ENCODE measurements at places on chromosomes 3 and 15.

DNA sequence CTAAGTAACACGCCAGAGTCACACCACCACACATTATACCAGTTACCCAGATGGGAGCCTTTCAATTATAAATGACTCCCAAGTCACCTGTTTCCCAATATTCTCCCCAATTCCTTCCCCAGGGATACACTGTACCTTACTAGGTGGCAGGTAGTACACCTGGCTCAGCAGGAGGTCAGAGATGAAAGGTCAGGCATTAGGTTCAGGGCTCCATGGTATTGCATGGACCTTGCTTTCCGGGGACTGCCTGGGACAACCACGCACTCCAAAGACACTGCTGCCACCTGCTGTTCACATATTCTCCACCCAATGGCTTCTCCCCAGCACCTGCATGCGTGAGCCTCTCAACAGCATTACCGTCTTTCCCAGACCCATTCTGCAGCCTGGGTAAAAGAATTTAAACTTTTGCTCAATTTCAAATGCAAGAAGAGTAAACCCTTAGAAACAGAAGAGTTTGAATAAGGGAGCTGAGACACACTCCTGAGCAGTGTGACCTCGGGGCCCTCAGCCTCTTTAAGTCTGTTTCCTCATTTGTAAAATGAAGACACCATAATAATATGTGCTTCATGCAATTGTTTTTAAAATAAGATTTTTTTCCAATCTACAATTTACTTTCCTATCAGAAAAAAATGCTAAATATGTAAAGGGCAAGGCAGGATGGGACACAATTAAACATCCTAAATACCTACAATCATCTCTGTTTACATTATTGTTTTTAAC, 28.0 kb upstream of the LACTB start:
- DNase-seq: peak; percentile 75

GRCh38 chr3:988785-989184, 104.0 kb upstream of the CNTN6 start:
- no peak for DNase-seq

GRCh38 chr3:124774327-124774718, 44.1 kb downstream of the UMPS start:
- peak; percentile 61 for DNase-seq

- peak; percentile 22 for DNase-seq
Measured at GRCh38 chr3:164940745-164941144, 137.6 kb downstream of the SI start.

GRCh38 chr15:83092309-83092976, 15.0 kb upstream of the TM6SF1 start:
- DNase-seq: no peak

GRCh38 chr15:85757939-85758654, 36.6 kb downstream of the KLHL25 start:
- no peak for DNase-seq

DNA sequence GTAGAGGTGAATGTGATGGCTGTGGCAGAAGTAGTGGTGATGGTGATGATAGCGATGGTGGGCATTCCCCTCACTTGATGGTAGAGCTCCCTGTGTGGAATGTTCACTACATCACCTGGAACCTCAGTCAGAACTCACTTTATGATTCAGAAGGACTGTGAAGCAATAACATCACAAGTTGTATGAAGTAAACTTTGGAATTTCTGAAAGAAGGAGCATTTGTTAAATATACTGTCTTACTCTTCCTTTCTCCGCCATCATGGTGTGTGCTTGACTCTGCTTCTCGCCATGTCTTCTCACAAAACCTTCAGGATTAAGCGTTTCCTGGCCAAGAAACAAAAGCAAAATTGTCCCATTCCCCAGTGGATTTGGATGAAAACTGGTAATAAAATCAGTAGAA, at the start of gene PP2D1:
PP2D1 (minus strand) TSS at position 101 of the 400 bp plus-strand sequence. CDS start 192 bp downstream, outside the sequence.
- no peak for DNase-seq

GRCh38 chr15:38193496-38193895, 59.1 kb upstream of the SPRED1 start:
- peak; percentile 44 for DNase-seq

GRCh38 chr3:148955544-148956346, 35.6 kb upstream of the GYG1 start:
- peak; percentile 95 for DNase-seq

GRCh38 chr3:77319711-77320110, 279.8 kb downstream of the ROBO2 start:
- no peak for DNase-seq

DNA sequence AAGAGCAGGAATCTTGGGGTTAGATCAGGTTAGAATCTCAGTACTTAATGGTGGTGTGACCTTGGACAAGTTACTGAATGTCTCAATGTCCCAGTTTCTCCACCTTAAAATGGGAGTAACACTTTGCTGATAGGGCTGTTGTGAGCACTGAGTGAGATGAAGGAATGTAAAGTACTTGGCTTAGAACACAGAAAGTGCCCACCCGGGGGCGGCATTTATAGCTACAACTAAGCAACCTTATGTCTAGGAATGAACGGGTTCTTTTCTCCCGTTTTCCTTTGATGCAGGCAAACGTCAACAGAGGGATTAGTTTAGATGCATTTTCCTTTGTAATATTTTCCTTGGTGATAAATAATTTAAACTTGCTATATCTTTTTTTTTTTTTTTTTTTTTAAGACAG, 176.6 kb downstream of the USP13 start:
- no peak for DNase-seq

GRCh38 chr3:187935623-187936156, 190.4 kb upstream of the BCL6 start:
- DNase-seq: no peak

DNA sequence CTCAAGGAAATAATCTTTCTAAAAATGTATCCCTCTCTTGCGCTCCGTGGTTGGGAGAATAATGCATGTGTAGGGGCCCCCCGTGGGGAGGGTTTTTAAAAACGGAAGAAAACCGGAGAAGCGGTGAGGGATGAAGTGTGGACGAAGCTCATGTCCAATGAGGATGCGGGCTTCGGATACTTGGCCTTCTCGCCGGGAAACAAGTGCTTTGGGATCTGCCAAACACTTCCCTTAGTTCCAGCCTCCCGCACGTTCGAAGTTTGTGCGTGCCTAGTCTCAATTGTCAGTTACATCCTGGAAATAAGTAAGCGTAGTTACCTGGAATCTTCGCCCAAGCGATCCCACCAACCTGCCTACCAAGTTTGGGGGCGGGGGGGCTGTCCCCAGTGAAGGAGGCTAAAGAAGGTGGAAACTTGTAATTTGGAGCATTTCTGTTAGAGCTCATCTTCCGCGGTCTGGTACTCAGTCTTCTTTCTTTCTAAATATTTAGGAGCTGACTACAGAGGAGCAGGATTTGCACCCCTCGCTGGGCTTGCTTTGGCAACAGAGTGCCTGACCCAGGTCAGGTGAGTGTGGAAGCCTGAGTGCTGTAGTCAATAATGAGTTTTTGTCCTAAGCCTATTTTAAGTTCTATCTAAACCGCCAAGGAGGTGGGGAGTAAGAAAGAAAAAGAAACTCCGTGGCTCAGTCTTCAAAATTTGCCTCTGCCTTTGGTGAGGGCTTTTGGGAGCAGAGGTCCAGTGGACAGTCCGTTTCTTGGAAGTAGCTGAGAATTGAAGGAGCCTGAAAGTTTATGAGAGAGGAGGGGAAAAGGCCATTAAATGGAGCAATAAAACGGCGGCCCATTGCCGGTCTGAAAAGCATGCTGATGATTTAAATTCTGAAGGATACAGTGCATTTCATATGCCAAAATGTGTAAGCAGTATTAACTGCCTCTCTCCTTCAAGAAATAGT, 1.1 kb downstream of the ITPR1 start:
- peak; percentile 22 for DNase-seq

GRCh38 chr15:32842081-32842480, 124.3 kb downstream of the GREM1 start:
- no peak for DNase-seq

GRCh38 chr15:73079565-73079964, 27.3 kb downstream of the NEO1 start:
- DNase-seq: no peak

DNA sequence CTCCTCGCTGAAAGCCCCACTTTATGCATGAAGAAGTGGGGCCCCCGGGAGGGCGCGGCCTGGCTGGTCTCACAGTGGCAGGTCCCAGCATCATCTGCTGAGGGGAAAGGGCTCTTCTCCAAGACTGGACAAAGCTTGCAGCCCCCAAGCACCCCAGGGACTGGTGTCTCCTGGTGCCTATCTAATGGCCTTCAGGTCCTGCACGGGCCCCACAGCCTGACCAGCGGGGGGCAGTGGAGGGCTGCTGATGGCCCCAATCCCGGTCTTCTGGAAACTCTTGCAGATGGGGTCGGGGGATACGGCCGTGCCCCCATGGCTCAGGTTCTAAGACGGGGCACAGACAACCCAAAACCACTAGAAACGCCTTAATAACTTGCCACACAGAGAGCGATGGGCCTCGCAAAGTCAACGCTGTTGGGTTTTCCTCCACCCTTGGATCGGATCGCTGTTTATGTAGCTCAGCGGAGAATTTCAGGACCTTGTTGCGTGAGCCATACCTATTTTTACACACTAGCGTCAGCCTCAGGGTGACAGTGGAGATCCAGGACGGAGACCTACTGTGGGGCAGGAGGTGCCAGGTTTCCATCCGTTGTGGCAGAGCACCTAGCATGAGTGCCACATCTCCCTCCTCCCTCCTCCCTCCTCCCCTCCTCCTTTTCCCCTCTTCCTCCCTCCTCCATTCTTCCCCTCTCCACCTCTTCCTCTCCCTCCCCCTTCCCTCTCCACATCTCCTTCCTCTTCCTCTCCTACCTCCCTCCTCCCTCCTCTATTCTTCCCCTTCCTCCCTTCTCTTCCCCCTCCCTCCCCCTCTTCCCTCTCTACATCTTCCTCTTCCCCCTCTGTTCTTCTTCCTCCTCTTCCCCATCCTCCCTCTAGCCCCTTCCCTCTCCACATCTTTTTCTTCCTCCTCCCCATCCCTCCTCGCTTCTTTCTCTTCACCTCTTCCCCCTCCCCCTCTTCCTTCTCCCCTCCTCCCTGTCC, 79.3 kb upstream of the ALDH1L1 start:
- peak; percentile 22 for DNase-seq

- DNase-seq: peak; percentile 90
Measured at GRCh38 chr15:67927501-67928168, 87.8 kb upstream of the RNU6-1 start.

DNA sequence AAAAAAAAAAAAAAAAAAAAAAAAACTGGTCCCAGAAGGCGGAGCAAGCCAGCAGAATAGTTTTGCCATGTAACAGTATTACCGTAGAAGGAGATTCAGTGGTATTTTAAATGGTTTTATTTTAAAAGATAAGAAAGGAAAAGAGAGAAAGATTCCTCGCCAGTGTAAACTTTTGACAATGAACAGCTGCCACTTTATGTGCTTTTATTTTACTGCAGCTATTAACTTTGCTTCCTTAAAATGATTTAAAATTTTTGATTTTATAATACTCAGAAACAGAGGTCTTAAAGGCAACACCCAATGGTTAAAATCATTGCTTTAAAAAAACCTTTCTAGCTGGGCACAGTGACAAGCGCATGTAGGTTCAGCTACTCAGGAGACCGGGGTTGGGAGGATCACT, 46.8 kb downstream of the TMCO5A start:
- no peak for DNase-seq

DNA sequence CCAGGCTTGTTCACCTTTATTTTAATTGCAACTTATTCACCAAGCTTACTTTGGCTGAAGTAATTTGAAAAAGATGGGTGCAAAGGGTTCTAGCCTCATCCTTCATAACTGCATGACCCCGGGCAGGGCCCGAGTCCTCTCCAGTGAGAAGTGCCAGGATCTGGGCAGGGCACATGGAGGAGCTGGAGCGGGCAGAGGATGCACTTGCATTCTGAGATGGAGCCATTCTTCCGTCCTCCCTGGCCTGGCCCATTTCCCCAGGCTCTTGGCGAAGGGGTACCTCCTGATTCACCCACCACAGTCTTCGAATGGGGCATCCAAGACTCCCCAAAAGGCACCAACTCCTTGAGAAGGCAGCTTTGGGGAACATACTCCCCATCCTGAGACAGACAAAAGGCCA, 22.5 kb upstream of the PLXND1 start:
- DNase-seq: no peak

GRCh38 chr3:27089068-27089467, 280.1 kb downstream of the NEK10 start:
- DNase-seq: no peak

DNA sequence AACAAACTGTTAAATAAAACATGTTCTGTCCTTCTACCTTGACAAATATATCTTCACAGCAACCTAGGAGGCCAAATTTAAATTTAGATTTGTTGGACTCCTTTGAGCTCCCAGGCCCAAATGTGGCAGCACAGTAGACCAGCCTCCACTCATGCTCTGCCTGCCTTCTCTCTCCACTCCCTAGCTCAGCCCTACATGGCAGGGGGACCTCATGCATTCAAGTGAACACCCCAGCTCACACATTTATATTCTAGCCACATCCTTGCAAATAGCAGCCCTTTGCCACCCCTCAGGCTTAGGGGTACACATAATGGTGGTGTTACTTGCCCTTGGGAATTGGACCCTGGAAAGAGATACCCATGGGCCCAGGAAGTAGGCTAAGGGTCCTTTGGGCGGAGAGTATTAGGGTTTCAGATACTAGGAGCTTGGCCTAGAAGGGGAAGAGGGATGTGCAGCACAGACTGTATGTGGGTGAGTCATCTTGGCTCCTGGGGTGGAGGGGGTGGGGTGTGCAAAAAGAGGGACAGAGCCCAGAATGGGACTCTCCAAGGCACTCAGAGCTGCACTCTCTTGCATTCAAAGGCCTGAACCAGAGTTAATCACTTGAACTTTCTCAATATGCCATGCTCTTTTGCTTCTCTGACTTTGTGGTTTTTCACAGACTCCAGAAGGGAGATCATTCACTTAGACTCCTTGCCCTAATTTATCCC, 268.4 kb upstream of the ROPN1 start:
- peak; percentile 78 for DNase-seq

GRCh38 chr15:90327311-90327710, 24.8 kb upstream of the ZNF774 start:
- DNase-seq: no peak

- DNase-seq: no peak
Measured at GRCh38 chr3:182473191-182473710, 320.1 kb upstream of the ATP11B start.

DNA sequence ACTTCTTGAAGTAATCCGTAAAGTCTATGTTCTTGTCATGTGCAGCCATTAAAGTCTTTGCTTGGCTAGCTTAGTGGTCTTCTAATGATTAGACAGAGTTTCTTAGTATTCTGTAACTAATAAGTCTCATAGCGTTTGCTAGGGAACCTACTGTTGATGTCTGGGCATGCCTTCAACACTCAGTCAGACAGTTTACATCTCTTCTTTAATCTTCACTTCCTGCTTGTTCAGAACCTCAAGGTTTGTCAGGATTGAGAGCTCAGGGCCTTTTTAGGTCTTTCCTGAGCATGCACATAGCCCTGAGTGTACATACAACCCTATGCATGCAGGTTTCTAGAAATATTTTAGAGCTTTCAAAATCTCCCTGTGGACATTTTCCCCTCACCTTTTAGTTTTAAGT, 426.3 kb downstream of the AGBL1 start:
- DNase-seq: no peak

GRCh38 chr15:63156755-63157117, 541 bp downstream of the RPS27L start:
- DNase-seq: peak; percentile 48

DNA sequence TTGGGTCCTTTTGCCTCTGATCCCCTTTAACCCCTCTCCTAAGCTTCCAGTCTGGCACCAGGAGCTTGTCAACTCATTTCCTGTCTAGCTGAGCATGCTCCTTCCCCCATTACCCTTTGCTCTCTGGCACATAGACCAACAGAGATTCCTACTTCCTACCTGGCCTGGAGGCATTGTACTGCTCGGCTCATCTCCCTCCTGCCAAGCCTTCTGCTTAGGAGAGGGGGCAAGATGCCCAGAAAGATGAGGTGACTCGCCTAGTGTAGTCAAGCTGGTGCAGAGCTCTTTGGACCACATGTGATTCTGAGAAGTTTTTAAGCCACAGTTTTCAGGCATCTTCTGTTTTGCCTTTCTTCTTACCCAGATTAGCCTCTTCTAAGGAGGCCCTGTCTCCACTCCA, 95.4 kb downstream of the ZNF621 start:
- no peak for DNase-seq

Measured in astrocyte of the spinal cord (primary cell).